ENCODE measurements at places on chromosomes 11 and 22.

- no peak for DNase-seq
These were observed 179.0 kb upstream of the LARGE1 start for GRCh38 chr22:34099278-34099677.

DNA sequence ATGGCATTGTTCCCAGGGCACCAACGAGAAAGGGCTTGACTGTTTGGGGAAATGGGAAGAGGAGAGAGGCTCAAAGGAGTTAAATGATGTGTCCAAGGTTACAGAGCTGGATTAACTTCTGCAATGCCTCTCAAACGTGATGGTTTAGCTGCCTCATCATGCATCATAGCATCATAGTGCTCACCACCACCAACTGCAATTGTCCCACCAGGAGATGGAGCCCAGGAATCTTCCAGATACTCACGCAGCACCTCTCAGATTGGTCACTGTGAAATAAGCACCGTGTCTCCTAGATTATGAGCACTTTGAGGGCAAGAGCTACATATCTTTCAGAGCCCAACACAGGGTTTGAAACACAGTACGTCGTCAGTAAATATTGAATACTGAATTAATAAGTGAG lies 69.2 kb downstream of the PRSS23 start:
- no peak for DNase-seq

DNA sequence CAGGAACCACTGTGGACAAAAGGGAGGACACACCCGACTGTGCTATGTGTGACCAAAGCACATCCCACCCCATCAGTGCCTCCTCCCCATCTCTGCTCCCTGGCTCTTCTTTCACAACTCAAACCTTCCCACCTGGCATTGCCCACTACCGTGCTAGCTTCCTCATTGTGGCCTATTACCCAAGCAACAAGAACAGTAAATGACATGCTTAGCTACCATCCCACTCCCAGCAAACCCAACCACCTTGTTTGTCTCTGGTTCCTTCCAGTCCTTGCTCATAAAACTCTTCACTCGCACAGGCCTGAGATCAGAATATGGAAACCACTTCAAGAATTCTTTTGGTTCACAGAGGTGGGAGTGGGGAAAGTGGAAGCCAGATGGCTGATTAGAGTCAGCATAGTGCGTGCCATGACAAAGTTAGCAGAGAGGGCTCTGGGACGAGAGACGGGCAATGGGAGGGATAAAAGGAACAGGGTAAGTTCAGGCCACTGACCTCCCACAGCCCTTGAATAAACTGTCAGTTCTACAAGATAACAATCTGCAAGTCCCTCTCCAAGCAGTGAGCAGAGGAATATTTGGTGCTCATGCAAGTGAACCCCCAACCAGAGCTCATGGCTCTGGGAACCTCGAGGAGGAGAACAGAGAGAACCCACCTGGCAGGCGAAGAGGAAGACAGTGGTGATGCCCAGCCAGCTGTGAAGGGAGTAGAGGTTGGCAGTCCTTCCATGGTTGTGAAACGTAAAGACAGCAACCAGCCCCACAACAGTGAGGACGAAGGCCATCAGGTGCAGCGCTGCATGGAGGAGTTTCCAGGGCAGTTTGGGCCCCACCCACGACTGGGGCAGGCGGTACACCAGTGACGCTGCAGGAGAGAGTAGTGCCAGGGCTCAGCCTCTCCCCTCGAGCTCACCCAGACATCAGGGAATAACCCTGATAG lies 8.3 kb downstream of the CYB561A3 start:
- DNase-seq: no peak

GRCh38 chr11:93498641-93499040 lies 44.5 kb downstream of the SMCO4 start:
- DNase-seq: peak; percentile 20

DNA sequence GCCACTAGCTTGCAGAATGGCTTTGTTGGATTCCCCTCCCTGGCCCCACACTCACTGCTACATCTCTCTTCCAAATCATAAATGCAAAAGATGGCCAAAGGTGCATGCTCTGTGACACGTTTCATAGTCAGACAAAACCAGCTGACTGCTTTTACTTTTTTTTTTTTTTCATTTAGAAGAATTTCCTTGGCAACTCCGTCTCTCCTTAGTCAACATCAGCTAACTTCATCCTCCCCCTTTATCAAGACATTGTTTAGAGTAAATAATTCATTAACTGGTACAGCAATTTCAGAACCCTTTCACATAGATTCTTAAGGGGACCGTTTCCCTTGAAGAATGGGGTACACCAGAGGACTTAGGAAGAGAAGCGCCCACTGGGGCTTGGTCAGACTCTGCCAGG lies 16.0 kb downstream of the KCNQ1OT1 start:
- no peak for DNase-seq

DNA sequence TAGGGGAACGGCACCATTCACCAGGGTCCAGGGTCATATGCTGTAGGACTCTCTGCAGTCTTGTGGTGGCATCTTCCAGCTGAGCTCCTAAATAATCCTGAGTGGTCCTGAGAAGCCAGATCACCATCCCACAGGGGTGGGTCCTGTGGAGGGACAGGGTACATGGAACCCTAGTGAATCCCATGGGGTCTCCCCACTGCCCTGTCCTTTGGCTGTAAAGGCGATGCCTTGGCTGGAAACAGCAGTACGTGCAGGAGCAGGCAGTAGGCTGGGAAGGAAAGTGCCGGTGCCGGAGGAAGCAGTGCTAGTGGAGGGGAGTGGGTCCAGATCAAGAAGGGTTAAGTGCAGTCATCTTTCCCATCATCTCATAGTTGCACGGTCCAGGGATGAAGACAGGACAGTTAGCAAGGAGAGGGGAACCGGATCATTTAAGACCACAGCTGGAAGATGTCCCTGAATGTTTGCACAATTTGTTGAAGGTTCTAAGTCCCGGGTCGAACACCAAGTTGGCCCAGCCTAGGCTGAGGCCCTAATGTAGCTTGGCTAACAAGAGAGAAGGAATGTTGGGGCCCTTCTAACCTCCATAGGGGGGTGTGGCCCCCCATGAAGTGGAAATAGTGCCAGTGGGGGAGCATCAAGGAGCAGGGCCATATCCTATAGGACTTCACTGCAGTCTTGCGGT lies 18.1 kb downstream of the TSPAN32 start:
- DNase-seq: no peak

- no peak for DNase-seq
These were observed 139.2 kb downstream of the MAML2 start for GRCh38 chr11:96203567-96204365.

GRCh38 chr22:29658176-29658575 lies 54.7 kb downstream of the NF2 start:
- no peak for DNase-seq

GRCh38 chr11:78201096-78201818 lies 12.5 kb downstream of the USP35 start:
- DNase-seq: no peak

DNA sequence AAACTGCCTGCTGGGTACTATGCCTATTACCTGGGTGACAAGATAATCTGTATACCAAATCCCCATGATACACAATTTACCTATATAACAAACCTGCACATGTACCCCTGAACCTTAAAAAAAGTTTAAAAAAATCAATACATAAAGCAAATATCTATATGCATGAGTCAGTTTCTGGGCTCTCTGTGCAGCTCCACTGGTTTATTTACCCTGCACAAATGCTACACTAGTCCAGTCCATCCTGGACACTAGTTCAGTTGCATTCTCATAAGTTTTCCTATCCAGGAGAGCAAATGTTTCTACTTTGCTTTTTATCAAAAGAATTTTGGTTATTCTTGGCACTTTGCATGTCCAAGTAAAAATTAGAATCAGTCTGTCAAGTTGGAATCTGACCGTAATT lies 99.8 kb upstream of the OLFML1 start:
- no peak for DNase-seq

- no peak for DNase-seq
These were observed 5.8 kb upstream of the ATG16L2 start for GRCh38 chr11:72808331-72808798.

- no peak for DNase-seq
These were observed 950 bp upstream of the LAYN start for GRCh38 chr11:111539426-111540113.

DNA sequence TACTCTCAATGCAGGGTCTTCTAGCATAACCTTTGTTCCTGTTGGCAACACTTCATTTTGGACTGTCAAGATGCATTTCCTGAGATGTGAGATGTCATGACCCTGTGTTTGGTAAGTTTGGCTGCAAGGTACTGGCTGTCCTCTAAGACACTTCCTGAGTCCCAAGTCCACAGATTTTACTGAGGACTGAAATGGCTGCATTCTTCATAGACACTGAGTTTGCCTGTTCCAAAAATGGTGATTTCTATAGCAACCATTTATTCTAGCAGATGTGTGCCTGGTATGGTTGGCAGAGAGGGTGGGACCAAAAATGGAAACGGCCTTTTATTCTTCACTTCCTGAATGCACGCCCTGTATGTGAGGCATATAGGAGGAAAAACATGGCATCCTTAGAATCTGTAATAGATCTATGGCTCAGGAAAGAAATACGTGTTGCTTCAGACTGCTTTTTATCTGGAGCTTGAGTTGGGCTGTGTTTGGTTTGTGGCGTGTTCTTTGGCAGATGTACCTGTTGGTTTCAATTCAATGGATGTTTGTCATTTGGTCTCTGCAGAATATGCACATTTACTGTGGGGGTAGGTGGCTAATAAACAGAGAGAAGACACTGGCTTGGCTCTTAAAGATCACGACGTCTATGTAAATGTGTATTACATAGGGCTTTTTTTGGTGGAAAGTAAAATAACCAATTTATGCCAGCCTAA lies 62.4 kb downstream of the ZBTB16 start:
- no peak for DNase-seq

DNA sequence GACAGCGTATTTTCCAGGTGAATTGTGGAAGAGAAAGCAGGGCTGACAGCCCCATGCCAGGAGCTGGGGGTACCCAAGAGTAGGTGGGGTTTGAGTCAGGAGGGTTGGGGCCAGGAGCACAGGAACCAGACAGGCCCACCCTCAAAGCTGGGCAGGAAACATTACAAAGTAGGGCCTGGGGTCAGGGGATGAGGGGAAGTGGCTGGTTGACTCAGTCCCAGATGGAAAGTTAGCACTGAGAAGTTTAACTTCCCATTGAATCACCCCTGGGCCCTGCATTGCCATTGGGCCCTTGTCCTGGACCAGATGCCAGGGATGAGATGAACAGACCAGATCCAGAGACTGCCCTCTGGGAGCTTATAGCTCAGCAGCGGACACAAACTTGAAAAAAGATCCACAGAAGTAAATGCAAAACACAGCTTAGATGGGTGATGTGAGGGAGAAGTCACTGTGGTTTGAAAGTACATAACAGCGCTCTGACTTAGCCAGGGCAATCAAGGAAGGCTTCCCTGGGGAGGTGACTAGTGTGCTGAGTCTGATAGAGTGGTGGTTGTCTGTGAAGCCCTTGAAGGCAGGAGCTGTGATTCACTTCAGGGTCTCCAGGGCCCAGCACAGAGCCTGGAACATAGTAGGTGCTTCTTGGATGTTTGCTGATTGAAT lies 2.2 kb downstream of the MAFF start:
- no peak for DNase-seq

DNA sequence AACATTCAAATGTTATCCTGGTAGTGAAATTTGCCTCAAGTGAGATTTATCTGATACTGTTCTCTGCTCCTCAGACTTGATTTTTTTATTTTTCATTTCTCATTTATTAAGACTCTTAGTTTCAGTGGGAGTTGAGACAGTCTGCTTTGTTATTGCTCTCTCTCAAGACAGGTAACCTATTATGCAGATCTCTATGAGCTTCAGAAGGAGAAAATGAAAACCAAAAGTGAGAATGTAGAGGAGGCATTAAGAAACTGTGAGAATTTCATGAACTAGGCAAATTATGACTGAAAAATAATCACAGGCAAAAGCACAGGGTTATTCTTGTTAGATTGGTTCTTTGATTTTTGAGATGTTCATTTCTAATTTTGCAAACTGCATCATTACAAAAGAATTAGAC lies 290.0 kb upstream of the CHORDC1 start:
- DNase-seq: no peak

DNA sequence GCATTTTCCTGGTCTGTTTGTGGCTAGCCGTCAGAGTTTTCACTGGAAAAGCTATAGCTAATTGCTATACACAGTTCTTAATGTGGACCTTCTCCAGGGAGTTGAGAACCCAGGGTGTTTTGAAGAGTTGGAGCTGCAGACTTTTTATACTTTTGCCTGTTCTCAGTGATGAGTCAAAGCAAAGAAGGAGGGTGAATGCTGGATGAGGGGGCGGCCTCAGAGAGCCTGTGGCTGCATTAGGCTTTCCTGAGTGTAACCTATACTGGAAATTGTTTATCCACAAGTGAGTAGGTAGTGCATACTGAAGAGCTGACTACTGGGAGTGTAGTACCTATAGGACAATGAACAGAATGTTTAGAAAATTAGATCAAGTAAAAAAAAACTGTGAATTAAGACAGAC lies 79.7 kb upstream of the HORMAD2 start:
- DNase-seq: no peak

GRCh38 chr11:104965735-104966134 lies 2.6 kb downstream of the CASP4 start:
- no peak for DNase-seq

Data from SW480 (cell line).